ENCODE measurements at places on chromosomes 1 and 21. TPM values are rescaled to one million over a fixed set of nuclear protein-coding genes. Genes with fewer than 3 reads are reported as not detected.

GRCh38 chr1:55689800-55690199 lies 474.6 kb upstream of the USP24 start:
- no peaks in the 10 kb centered on the region for H3K27me3 ChIP-seq
- no peaks in the 10 kb centered on the region for H3K4me1 ChIP-seq
- H3K4me3 ChIP-seq, result no peak overlapping the region
- H3K27ac ChIP-seq, result no peak overlapping the region
- DNase-seq, result no peak

- no peaks in the 10 kb centered on the region for H3K27me3 ChIP-seq
- peaks cover 24% of the 10 kb centered on the region for H3K4me1 ChIP-seq
- H3K36me3 ChIP-seq, result no peaks in the 10 kb centered on the region
These were observed 2.9 kb downstream of the CACHD1 start for GRCh38 chr1:64472805-64473204.

GRCh38 chr1:186307445-186307844 lies 67.6 kb downstream of the TPR start:
- no peak overlapping the region for H3K27ac ChIP-seq
- no peak for DNase-seq
- H3K4me3 ChIP-seq, result no peak overlapping the region
- no peaks in the 10 kb centered on the region for H3K36me3 ChIP-seq
- H3K4me1 ChIP-seq, result no peaks in the 10 kb centered on the region

The COL8A2 gene
- total RNA-seq, result 0.05 TPM

- no peak overlapping the region for H3K27ac ChIP-seq
- H3K4me1 ChIP-seq, result no peaks in the 10 kb centered on the region
- DNase-seq, result no peak
- no peak overlapping the region for H3K4me3 ChIP-seq
- no peaks in the 10 kb centered on the region for H3K27me3 ChIP-seq
These were observed 665.1 kb upstream of the PLXNA2 start for GRCh38 chr1:208909011-208909984.

DNA sequence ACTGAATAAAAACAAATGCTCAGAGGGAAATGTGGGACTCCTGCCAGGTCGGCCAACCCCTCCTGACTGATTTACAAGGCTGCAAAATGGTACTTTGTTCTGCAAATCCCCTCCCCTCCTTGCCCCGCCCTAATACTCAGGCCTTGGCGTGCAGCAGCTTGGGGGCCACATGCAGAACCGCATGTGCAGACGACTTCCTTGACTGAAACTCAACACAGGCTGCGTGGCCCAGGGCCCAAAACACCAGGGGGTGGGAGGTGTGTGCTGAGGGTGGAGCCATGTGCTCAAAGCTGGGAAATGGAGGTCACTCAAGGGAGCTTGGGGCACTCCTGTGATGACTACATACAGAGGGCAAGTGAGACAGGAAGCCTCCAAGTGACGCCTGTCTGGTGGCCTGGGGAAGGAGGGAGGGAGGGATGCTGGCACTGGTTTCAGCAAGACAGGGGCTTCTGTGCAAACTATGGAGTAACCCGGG lies 87.2 kb downstream of the MRPL37 start:
- no peak for DNase-seq
- H3K36me3 ChIP-seq, result no peaks in the 10 kb centered on the region
- no peak overlapping the region for H3K27ac ChIP-seq
- peaks cover 17% of the 10 kb centered on the region for H3K4me1 ChIP-seq

The SPRR2A gene
- total RNA-seq, result not detected

The FCGR3A gene
- 0.17 TPM for total RNA-seq

The ITGB2 gene
- total RNA-seq, result 1.5 TPM
